ENCODE measurements at places on chromosomes 1 and 21. TPM values are rescaled to one million over a fixed set of nuclear protein-coding genes. Genes with fewer than 3 reads are reported as not detected.

Gene LMOD1
- total RNA-seq = 11.2 TPM

Gene FHAD1
- total RNA-seq = not detected

Gene SMPDL3B
- 2.6 TPM for total RNA-seq

DNA sequence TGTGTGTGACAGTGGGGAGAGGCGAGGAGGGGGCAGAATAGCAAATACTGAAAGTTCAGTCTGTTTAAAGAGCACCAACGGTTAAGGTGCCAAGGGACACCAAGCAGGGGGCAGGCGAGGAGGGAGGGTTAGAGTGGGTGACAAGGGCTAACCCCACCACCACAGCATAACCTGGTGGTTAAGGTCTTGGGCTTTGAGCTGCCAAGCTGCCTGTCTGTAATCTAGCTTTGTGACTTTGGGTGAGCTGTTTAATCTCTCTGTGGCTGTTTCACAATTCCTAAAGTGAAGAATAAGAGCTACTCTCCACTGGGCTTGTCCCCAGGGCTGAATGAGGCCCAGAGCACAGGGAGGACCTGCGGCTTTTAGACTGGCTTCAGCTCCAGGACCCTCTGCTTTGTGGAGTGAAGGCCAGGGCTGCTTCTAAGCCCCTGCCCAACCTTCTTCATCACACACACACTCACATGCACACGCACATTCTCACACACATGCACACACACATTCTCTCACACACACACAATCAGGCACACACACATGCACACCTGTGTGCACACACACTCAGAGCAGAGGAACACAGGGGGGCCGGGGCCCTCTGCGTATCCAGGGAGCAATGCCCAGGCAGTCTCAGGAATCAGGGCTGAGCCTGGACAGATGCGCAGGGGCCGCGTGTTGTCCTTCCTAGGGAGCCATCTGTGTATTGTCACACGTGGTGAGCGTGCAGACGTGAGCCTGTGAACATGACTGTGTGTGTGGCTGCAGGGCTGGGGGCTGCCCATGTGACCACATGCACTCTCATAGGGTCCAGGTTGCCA, 101.6 kb upstream of the TARDBP start:
- no peak for DNase-seq

- no peak for DNase-seq
Observed at GRCh38 chr1:210800301-210800700, 333.6 kb downstream of the KCNH1 start.

GRCh38 chr1:48329486-48329885, 107.0 kb downstream of the SLC5A9 start:
- no peak for DNase-seq

DNA sequence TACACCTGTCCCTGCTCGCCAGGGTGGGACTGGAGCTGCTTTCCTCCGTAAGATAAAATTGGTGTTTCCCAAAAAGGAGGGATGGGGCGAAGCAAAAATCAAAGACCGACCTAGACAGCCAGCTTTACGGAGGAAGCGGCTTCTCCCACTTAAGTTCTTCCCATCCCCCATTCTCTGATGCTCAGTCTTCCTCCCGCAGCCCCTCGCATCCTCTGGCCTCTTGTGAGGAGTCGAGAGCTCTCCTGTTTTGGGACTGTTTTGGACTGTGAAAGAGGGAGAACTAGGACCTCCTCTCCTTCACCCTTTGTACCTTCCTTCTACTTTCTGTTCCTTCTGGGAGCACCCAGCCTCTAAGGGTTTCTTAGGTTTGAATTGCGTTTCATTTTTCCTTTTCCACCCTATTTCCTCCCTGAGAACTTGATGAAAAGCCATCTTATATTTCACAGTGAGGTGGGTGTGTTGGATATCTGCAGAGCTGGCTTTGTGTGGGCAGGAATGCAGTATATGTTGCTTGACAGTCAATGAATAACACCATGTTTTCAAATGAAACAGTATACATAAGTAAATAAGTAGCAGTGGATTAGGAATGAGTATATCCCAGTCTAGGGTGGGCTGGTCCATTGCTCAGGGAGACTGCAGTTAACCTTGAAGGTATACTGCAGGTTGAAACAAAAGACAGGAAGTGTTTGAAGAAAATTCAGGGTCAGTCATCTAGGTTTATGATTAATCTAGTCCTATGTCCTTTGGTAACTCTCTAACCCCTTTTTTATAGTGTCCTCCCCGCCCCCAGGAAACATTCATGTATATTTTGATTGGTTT, 848 bp downstream of the CTTNBP2NL start:
- DNase-seq = no peak

GRCh38 chr1:3001471-3002348, 19.6 kb upstream of the ACTRT2 start:
- peak; percentile 84 for DNase-seq

DNA sequence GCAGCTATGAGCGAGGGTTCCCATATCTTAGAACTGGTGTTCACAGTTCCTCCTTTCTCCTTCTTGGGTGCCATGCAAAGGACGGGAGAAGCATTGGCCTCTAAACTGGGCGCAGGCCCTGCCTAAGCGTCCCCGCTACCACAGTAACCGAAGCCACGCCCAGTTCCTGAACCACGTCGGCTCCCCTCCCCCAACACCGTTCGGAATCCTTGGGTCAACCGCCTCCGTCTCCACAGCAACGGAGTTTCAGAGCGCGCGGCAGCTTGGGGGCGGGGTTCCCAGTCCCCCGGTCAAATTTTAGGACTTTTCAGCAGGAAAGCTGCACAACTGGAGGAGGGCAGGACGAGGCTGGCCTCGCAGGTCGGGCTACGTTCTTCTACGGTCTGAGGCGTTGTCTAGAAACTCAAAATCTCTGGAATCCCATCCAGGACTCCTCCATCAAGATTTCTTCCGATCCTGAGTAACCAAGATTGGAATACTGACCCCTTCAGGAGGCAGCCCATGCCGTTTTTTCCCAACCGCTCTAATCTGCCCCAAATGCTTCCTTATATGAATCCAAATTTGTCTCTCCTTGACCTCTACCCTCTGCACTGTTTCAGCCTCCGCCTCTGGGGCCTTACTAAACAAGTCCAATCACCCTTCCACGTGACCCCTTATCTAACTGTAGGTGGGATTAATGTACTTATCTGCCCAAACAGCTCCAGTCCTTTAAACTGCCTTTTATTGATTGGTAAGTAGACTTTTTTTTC, at the start of gene SPAG17:
TSS of gene SPAG17 (minus strand) at position 145 of the 749 bp plus-strand sequence. CDS start at position 74, 71 bp downstream.
- DNase-seq = peak; percentile 85

DNA sequence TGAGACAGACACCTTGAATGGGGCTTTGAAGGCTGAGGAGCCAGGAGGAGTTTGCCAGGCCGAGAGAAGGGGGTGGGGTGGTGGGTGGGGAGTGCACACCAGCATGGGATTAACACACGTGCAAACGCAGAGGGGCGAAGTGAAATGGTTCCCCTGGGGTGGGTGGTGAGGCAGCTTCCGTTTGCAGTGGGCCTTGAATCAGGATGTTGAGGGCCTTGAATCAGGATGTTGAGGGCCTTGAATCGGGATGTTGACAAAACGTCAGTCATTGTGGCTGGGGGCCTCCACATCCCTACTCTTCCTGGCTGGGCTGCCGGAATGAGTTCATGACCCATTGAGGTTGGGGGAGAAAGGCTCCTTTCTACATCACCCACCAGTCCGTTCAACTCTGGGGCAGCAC, 16.6 kb downstream of the LDLRAP1 start:
- DNase-seq = no peak

Measured in lower leg skin (tissue), 4 donors.